ENCODE measurements at places on chromosomes 11 and 22.

GRCh38 chr22:20178915-20179227 lies 28.0 kb upstream of the CCDC188 start:
- no peak for DNase-seq

- no peak for DNase-seq
These were observed 1.7 kb upstream of the IGSF22 start for GRCh38 chr11:18727479-18728236.

DNA sequence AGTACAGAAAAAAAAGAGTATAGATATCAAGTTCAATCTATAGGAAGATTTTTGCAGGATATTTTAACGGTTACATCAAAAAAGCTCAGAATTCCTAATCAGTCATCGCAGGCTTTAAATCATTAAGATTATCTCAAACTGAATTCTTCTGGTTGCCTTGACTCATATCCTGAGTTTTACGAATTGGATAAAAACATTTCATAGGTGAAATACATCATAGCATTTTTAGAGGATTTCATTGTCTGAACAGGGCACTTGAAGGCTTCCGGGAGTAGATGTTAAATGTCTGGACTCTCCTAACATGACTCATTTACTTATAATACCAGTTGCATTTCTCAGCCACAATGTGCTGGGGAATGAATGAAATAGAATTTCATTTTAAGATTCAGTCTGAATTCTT lies 2216.6 kb upstream of the RAG2 start:
- no peak for DNase-seq

- no peak for DNase-seq
These were observed 15.2 kb downstream of the KCNQ1OT1 start for GRCh38 chr11:2684581-2684980.

- DNase-seq: no peak
These were observed 42.2 kb downstream of the FLI1 start for GRCh38 chr11:128735935-128736605.

GRCh38 chr11:32188785-32189184 lies 97.9 kb downstream of the RCN1 start:
- DNase-seq: no peak

- no peak for DNase-seq
These were observed 877 bp downstream of the SLC25A17 start for GRCh38 chr22:40818192-40818746.

GRCh38 chr22:19998232-19998951 lies 18.2 kb downstream of the ARVCF start:
- no peak for DNase-seq

- no peak for DNase-seq
These were observed 55.9 kb upstream of the BARX2 start for GRCh38 chr11:129319751-129320150.

DNA sequence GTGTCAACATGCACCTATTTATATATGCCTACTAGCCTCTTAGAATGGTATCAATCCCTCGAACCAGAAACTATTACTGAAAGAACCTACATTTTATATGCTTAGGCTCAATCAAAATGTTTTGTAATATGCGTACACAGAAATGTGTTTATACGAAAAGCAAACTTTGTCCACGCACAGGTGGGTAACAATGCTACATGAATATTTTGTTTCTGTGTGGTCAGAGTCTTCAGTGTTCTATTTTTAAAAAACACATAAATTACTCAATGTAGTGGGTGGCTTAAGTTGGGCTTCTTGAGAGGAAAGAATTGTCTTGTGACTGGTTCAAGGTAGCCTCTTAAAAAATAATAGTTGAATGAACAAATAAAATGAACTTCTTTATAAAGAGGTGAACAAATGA lies 46.1 kb downstream of the SYTL2 start:
- DNase-seq: no peak

- DNase-seq: no peak
These were observed 48.9 kb downstream of the POLD3 start for GRCh38 chr11:74641289-74641688.

- DNase-seq: no peak
These were observed 37.7 kb upstream of the PCF11 start for GRCh38 chr11:83119216-83119615.

DNA sequence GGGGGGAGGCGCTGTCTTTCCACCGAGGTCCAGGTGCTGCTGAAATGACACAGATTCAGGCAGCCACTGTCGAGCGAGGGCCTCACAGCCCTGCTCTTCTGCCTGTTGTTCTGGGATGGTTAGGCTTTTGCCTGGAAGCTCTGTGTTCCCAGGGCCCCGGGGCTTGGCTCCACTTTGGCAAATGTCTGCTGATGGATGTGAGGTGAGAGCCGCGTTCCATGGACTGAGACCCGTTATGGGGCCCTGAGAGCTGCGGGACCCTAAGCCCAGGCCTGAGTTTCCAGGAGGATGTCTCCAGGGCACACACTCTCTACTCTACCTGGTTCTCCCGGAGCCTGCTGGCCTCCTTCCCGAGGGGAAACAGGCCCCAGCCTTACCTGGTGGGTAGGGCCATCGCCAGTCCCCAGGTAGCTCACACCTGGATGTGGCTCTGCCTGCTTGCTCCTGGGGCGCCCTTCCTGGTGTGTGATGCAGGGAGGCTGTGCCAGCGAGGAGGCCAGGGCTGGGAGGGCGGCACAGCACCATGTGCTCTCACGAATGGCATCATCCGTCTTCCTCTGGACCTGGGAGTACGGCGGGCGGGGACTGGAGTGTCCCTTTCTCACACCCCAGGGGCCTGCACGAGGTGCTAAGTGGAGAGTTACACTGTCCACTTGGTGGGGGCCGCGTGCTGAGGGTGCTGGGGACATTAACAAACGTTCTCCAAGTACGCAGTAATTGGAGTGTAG lies 435.5 kb downstream of the TBC1D22A start:
- DNase-seq: no peak

GRCh38 chr11:119608781-119609180 lies 120.2 kb downstream of the NECTIN1 start:
- no peak for DNase-seq

DNA sequence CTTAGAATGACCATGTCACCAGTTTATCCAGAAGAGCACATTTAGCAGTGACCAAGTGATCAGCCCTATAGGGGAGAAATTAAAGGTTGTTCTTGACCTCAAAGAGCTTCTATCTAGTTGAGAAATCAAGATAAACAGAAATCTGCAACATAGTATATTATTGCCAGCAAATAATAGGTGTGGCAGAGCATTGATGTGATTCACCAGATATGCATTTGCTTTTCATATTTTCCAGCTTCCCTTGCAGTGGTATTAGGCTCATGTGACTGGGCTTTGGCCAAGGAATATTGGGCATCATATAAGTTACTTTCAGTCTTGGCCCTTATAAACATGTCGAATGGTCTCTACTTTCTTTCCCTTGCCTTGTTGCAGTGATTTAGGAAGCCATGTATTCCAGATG lies 34.5 kb downstream of the COMMD9 start:
- no peak for DNase-seq

DNA sequence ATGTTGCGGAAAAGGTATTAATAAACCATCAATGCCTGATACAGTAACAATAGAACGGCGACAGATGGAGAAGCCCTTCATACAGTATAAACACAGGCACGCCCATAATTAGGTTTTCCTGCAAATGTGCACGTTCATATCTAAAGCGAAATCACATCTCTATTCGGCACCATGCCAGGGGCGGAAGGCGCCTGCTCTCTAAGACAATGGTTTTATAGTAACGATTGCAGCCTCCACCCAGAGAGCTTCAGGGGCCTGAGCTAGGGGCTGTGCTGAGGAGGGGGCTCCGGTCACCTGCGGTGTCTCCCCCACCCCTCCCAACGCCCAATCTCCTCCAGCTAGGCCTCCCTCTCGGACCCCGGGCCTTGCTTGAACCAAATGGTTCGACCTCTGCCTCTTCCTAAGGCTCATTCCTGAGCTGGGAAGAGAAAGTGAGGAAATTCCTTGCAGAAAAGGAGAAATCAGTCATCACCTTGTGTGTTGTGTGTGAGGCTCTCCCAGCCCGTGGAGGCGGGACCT lies 9.6 kb downstream of the KRTAP5-5 start:
- DNase-seq: no peak

GRCh38 chr11:110728476-110728875 lies 16.2 kb upstream of the ARHGAP20 start:
- no peak for DNase-seq

- no peak for DNase-seq
These were observed 41.3 kb upstream of the RDX start for GRCh38 chr11:110337570-110338193.

DNA sequence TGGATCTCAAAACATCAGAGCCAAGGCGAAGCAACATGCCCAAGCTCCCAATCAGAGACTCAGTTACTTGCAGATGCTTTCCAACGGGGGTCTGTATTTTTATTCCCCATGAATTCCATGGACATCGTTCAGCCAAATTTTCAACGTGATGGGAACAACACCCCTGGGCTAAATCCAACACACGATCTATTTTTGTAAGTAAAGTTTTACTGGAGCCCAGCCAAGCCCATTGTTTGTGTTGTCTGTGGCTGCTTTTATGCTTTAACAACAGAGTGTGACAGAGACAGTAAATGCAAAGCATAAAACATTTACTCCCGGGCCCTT lies 33.7 kb downstream of the SLC5A1 start:
- no peak for DNase-seq

DNA sequence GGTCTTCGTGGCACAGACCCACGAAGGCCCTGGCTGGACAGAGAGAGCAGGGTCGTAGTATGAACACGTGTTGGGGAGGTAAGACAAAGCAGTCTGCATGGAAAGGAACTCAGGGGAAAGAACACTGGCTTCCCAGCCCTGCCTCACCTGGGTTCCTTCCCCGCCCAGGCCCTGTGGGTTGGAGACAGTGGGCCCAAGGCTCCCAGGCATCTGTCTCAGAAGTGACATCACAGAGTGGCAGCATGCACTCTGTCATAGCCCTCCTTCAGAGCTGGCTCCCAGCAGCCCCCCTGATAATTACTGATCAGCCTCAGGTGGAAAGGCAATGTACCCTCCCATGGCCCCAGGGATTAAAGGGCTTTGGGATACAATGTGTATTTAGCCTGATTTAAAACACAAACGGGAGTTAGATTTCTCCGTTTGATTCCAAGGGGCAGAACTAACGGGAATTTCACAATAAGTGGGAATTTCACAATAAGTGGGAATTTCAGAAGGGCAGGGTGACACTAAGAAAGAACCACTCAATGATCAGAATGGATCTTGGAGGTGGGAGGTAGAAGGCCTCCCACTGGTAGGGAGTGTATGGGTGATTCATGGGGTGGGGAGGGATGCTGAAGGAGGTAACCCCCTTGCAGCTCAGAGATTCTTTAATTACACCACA lies 65.1 kb downstream of the SLC22A12 start:
- no peak for DNase-seq

DNA sequence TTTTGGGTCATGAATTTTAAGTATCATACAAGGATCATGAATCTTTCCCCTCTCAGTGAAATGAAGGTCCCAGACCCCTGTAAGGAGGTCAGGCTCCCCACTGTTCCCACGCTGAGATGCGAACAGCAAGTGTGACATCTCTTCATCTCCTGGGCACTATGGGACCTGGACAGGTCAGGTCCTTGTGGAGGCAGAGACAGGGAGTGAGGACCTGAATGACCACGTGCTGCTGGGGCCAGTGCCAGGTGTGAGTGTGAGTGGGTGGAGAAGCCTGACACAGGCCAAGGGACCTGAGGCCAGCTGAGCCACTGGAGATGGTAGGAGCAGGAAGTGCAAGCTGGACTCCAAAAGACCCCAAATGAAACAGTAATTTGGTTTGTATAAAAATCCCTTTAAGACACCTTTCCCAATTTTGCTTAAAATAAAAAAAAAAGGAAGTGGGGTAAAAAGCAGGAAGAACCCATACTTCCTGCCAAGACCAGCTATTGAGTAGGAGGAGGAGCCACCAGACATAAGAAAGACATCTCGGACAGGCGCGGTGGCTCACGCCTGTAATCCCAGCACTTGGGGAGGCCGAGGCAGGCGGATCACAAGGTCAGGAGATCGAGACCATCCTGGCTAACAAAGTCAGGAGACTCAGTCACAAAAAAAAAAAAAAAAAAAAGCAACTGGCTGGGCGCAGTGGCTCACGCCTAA lies 35.4 kb upstream of the SERPIND1 start:
- DNase-seq: no peak

DNA sequence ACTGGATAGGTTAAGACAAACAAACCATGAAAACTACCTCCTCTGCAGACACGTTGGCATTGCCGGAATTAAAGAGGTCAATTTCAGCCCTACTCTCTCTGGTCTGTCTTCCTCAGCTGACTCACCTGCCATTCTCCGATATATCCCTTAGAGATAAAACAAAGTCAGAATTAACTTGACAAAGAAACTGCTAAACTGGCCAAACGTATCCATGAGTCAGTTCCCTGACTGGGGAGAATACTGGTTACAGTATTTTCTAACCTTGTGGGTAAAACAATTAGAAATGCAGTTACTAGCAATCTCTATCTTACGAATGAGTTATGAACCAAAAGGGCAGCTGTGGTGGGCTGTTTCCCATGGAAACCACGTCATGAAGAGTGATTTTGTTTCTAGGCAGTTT lies 96.2 kb downstream of the RDX start:
- no peak for DNase-seq

- no peak for DNase-seq
These were observed 32.7 kb upstream of the PARVG start for GRCh38 chr22:44147821-44148574.

DNA sequence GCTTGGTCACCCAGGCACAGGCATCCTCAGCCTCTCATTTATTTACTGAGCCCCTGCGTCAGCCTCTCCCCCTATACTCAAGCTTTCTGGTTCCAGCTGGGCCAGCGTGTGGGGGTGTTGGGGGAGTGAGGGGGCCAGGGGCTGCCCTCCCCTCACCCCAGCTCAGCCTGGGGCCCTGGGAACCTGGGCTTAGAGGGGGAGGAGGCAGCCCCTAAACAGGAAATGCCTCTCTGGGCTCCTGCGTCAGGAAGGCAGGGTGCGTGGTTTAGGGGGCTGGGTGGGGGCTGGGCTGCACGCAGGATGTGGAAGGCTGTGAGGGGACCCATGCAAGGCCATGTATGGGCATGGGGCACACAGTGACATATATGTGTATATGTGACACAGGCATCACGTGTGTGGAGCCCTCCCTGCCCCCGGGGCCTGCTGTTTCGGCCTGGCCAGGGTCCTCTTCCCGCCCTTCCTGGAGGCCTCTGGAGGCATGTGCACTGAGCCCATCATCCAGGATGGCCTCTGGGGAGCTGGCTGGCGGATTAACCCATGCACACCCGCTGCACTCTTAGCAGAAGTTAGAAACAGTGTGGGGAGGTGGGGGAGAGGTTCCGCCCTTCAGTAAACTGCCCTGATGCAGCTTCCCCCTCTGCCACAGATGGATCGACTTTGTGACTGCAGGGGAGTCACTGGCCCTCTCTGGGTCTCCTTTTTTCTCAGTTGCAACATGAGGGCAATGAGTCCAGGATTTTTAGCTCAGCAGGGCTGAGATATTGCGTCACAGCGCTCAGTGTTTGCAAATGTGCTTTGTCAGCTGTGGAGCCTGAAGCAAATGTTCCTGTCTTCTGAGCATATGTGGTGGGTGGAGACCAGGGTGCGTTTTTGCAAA lies 1.1 kb upstream of the CD248 start:
- no peak for DNase-seq

GRCh38 chr11:96279018-96279895 lies 63.7 kb downstream of the MAML2 start:
- no peak for DNase-seq

All from GM12864 (cell line).